ENCODE measurements at places on chromosomes 5 and 9.

- no peak for DNase-seq
These were observed 50.5 kb upstream of the MAMDC2 start for GRCh38 chr9:69993110-69993509.

DNA sequence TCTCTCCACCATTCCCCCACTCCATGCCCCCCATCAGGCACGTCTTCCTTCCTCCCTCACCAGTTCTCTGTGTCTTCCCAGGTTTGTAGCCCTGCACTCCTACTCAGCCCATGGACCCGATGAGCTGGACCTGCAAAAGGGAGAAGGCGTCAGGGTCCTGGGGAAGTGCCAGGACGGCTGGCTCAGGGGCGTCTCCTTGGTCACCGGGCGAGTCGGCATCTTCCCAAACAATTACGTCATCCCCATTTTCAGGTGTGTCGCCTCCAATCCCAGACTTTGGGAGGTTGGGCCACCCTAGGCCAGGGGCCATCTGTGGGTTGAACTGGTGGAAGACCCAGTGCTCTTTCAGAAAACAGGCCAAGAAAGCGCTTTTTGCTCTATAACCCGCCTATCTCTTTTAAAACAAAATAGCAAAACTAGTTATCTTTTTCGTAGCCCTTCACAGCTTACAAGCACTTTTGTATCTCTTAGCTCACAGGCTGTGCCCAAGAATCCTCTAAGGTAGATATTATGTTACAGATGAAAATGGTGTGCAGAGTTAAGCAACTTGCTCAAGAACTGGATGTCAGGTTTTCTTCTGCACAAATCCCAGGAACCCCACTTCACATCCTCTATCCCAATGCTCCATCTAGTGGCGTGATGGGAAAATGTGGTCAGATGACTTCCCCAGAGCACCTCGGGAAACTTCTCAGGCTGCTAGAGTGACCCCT lies 56.2 kb downstream of the PLAC8L1 start:
- peak; percentile 71 for DNase-seq

DNA sequence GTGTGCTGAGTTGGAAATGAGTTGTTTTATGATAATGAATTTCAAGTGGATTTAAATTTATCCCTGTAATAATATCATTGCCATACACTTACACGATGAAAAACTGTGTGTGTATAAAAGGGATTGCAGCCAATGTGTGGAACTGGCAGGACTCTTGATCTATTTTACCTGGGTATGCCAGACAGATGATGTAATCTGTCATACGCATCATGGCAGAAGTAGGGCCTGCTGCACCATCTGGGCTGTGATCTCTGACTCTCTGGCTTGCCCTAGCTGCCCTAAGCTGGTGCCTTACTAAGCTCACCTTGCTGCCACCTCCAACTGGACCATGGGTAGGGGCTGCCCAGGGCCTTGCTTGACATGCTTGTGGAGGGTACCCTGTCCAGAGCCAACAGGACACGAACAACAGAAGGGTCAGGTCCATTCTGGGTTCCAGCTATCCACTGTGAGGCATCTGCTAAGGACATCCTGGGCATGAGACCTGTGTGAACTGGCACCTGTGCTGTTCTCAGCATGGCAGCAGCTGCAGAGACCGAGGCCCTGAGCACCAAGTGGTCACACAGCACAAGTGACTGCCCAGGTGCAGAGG lies 184.2 kb downstream of the FSTL4 start:
- no peak for DNase-seq

DNA sequence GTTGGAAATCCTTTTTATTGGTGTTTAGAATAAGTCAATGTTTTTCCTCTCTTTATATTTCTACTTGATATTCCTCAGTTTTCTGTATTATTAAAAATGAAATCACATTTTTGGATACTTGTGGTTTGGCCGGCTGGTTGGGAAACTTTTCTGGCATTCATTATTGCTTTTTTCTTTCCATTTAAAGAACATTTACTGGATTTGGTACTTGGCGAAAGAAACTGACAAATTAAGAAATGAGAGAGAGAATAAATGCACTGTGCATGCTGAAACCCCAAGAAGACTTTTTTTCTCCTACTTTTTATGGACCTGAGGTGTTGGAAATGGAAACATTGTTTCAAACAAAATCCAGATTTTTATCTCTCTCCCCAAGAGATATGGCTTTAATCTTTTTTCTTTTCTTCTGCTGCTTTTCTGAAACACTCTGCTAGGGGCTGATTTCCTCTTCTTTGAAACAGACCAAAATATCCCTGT lies 128.4 kb downstream of the SNX18 start:
- DNase-seq: no peak

DNA sequence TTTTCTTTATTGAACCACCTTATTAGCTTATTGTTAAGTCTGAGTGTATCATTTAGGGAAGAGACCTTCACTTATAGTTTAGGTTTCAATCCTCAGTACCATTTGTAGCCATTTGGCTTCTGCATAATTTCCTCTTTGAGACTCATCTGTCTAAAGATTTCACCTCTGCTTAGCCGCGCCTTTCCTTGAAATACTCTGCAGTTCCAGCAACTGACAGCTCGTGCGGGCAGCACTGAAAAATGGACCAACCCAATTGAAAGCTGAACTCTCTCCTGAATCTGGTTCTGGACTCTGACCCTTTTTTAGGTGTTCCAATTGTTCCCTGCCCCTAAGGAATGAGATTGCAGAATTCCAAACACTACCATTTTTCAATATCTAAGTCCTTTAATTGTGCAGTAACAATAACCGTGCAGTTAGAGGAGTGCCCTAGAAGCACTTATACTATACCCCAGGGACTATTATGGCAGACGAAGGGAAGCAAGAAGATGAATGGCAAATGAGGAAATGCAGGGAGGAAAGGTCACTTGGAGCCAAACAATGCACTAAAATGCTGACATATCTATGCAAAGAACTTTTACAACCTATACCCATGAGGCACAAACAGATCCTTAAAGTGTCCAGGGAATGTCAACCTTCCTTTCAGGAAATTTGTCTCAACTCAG lies 50.1 kb upstream of the PDE4D start:
- DNase-seq: no peak

GRCh38 chr9:7507566-7508270 lies 291.9 kb downstream of the DMAC1 start:
- DNase-seq: no peak

DNA sequence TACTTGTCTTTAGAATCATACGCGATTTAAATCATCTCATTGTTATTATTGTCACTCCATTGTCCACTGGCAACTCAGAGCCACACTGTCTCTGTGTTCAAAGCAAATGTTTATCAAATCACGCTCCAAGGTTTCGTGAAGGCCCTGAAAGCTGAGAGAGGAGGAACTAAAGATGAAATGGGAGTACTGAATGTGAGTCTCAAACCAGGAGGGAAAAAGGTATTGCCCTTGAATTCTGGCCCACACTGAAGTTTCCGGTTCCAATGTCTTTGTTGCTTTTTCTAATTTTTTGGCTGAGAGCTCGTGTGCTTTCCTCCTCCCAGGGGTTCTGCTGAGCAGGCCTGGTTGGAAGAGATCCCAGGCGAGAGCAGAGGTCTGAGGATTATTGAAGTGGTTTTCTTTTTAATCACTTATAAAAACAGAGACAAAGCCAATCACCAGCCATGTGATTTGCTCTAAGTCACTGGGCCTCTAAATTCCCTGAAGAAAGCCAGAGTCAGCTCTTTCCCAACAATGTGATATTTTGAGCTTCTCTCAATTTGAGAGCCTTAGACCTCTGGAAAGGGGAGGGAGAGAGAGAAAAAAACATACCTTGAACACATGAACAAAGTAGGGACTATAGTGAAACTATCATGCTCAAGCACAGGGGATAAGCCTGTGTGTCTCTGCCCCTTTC lies 420.8 kb upstream of the GRAMD2B start:
- peak; percentile 28 for DNase-seq

GRCh38 chr9:134291452-134291881 lies 34.8 kb upstream of the RXRA start:
- no peak for DNase-seq

DNA sequence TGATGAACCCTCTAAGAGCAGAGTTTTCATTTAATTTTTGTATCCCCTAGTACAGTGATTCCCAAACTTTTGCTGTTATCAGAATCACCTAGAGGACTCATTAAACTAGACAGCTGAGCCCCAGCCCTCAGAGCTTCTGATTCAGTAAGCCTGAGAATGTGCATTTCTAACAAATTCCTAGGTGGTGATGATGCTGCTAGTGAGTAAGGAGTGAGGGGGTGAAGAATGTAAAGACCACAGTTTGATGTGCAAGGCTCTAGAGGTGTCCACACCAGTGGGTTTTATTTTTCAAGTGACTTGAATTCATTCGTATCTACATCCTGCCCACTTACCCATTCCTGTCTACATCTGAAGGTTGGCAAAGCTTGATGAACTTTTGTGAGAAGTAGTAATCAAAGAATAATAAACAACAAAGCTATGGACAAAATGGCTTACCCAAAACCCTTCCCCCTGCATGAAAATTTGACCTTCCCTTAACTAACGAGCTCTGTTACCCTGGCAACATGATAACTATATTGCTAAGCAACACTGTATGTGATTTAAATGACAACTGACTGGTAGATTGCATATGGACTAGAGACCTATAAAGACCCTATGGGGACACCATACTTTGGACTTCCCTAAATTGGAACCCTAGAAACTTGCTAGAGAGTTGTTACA lies 35.2 kb downstream of the DTWD2 start:
- DNase-seq: no peak

- DNase-seq: no peak
These were observed 170.5 kb downstream of the TLE4 start for GRCh38 chr9:79742110-79742721.

- no peak for DNase-seq
These were observed 7.0 kb downstream of the HSPA9 start for GRCh38 chr5:138568061-138568824.

- DNase-seq: no peak
These were observed 82.2 kb upstream of the RFX3 start for GRCh38 chr9:3608011-3608410.

GRCh38 chr5:39503155-39503554 lies 78.4 kb upstream of the DAB2 start:
- no peak for DNase-seq

DNA sequence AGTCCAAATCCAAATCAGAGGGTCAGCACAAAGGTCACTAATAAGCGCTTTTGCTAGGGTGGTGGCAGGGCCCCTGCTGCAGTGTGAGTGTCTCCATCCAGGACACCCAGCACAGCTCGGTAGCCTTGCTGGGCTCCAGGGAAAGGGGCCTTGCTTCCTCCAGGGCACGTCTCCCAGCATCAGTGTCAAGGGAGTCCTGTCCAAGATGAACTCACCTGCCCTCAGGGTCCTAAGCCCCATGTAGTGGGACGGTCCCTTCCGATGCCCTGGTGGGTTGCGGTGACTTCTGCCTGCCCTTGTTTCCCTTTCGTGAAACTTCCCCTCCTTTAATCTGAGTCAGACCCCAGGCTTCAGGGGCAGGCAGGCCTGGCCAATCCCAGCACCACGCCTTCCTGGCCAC lies 101.7 kb downstream of the ZNF354C start:
- DNase-seq: no peak

DNA sequence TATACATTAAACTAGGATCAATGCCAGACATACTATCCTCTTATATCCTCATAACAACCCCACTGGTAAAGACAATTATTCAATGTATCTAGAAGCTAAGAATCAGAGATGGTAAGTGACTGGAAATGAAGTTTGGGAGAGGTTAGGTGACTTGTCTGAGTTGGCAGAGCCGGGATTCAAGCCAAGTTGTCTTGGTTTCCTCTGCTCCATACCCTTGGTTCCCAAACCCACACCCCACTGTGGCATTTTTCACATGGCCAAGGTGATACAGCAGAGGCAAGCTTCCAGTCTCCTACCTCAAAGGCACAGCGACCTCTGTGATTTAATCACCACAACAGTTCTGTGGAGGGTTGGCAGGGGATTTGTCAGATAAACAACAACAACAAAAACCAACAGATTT lies 34.7 kb upstream of the ADRB2 start:
- DNase-seq: no peak
